Thyroid gland (tissue), 4 donors: ENCODE measurements at places on chromosomes 13 and 19. TPM values are rescaled to one million over a fixed set of nuclear protein-coding genes. Genes with fewer than 3 reads are reported as not detected.

Gene NXNL1
- not detected for total RNA-seq

Gene ADGRE3
- total RNA-seq, result not detected

Gene PLIN4
- 6.6 TPM for total RNA-seq

Gene RFPL4A
- not detected for total RNA-seq

Gene CD33
- 2.0 TPM for total RNA-seq

Gene COL5A3
- 2.0 TPM for total RNA-seq

Gene PIP5K1C
- total RNA-seq, result 35.1 TPM

Gene SCAF1
- 25.5 TPM for total RNA-seq

Gene ZNF358
- total RNA-seq, result 57.6 TPM

Gene CPT1C
- 1.9 TPM for total RNA-seq

Gene CCDC194
- not detected for total RNA-seq

Gene CYP4F3
- total RNA-seq, result not detected

Gene ZNF181
- 39.8 TPM for total RNA-seq
